ENCODE measurements at places on chromosomes 6 and 20. TPM values are rescaled to one million over a fixed set of nuclear protein-coding genes. Genes with fewer than 3 reads are reported as not detected.
A peak's percentile ranks its signal among the peaks of the same experiment; 100 is the strongest.

DNA sequence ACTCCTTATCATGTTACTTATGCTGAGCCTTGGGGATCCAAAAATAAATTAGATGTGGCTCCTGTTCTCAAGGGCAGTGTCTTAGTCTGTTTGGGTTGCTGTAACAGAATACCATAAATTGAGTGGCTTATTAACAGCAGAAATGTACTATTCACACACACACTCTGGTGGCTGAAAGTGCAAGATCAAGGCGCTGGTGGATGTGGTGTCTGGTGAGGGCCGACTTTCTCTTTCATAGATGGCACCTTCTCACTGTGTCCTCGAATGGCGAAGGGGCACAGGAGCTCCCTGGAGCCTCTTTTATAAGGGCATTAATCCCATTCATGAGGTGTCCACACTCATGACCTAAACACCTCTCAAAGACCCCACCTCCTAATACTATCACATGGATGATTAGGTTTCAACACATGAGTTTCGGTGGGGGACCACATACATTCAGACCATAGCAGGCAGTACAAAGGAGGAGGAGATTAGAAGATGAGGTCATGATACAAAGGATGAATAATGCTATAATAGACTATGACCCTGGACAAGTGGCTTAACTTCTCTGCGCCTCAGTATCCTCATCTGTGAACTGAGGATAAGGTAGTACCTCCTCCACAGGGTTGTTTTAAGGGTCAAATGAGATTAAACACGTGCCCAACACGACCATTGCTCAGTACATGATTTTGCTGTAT, 34.1 kb downstream of the RPP40 start:
- no peak for ATAC-seq

GRCh38 chr6:30885481-30885998, 1.2 kb downstream of the DDR1 start:
- no peak for ATAC-seq

DNA sequence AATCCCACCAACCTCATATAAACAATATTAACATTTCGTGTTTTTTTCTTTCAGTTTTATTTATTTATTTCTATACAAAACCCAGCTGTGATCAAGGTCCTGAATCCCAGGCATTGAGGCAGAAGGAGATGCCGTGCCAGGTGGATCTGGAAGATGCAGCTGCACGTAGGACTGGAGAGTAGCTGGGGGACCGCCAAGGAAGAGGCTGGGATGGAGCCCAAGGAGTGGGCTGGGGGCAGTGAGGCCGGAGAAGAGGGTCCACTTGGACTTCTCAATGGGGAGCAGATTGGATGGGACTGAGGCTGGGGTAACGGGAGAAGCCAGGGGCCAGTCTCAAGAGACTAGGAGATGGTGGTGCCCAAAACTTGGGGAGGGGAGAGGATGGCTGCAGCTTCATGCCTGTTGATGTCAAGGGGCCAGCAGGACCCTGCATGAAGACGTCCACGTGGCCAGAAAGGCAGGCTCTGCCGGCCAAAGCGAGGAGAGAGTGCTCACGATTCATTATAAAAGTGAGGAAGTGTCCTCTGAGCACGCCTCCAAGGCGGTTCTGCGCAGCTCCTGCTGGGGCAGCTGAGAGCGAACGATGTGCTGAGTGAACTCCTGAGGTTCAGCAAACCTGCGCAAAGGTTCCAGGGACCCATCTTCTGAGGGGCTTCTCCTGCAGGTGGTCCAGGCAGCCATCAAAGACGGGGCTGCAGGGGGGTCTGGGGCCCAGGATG, 110.3 kb downstream of the BMP7 start:
- ATAC-seq = no peak

GRCh38 chr20:49420811-49421295, 61.6 kb downstream of the KCNB1 start:
- ATAC-seq = no peak

GRCh38 chr6:38307740-38308139, 332.0 kb downstream of the BTBD9 start:
- ATAC-seq = no peak

- no peak for ATAC-seq
Measured at GRCh38 chr6:113719064-113719463, 138.1 kb upstream of the MARCKS start.

- ATAC-seq = no peak
Measured at GRCh38 chr6:140579918-140580317, 1205.5 kb upstream of the CITED2 start.

- no peak for ATAC-seq
Measured at GRCh38 chr6:167120583-167120903, 2.4 kb upstream of the CCR6 start.

GRCh38 chr6:167779993-167780655, 46.6 kb upstream of the AFDN start:
- no peak for ATAC-seq

GRCh38 chr6:48186746-48187145, 75.7 kb upstream of the PTCHD4 start:
- ATAC-seq = no peak

DNA sequence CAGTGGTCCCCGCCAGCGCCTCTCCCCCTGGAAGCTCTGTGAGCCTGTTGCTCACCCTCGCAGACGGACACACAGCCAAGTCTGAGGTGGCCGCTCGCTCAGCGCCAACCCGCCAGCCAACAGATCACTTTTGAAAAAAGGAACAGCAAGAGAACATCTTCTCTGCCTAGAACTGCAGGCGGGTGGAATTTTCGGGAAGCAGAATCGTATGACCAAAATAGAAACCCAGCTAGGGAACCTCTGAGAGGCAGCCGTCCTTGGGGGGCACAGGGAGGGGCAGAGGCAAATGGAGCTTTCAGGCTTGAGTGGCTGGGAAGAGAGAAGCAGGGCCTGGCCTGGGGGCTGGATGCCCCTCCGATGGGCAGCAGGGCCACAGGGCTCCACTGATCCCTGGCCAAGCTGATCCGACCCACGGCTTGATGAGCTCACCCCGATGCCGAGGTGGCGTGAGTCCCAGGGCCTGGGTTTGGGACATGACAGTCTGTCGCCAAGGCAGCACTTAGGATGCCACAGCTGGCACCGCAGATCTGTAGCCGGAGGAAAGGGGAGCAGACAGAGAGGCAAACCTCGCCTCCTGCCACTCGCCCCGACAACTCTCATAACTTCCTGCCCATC, 9.8 kb downstream of the NFATC2 start:
- ATAC-seq = no peak

DNA sequence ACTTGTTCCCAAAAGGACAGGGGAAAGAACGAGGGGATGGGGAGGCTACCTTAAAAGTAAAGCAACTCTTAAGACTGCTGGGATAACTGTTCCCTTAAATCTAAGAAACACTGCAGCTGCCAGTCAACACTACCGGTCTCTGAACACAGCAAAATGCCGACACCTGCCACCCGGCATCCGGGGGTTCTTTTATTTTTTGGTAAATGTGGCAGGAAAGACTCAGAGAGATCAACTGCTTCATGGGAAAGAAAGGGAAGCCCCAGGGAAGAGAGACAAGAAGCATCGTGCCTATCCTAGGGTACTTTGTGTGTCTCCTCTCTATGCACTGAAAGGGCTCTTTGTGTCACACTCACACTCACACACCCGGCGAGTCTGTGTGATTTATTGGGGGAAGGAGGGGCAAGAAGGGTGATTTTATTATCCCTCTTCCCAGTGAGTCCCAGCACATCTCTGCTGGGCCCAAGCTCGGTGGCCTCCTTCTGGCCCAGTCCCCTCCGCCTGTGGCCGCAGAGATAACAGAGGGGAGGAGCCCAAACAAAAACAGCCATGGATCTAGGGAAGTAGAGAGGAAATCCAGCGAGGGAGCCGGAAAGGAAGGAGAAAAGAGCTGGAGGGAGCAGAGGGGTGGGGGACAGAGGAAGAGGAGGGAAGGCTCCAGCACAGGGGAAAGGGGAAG, 1.4 kb downstream of the FYN start:
- ATAC-seq = peak; percentile 36

DNA sequence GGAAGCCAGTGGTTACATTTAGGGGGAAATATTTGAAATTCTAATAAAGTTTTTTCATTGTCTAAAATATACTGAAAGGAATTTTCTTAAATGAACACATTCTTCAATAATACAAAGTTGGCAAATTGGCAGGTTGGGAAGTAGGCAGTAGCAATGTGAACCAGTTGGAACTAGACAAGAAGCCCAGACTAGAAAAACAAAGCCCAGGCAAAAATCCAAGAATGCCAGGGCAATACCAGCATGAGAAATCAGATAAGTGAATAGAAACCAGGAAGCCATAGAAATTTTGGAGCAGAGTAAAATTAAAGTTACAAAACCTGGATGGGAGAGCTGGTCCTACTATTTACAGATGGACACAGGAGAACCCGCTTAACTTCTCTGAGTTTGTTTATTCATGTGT, 52.2 kb downstream of the TPBG start:
- no peak for ATAC-seq

GRCh38 chr6:118524686-118525085, 23.4 kb upstream of the PLN start:
- ATAC-seq = no peak

DNA sequence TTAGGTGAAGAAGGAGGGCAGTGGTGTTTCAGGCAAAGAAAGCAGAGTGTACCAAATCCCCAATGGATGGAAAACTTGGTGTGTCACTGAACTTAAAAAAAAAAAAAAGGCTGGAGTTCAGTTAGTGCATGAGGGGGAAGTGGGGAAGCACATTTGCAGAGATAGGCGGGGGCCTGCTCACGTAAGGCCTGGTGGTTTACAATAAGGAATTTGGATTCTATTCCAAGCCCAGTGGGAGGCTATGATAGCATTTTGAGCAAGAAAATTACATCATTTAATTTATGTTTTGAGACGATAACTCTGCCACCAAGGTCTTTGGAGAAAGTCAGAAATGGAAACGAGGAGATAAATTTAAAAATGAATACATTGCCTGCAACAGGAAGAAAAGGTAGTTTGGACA, 225.5 kb downstream of the EYA4 start:
- ATAC-seq = no peak

DNA sequence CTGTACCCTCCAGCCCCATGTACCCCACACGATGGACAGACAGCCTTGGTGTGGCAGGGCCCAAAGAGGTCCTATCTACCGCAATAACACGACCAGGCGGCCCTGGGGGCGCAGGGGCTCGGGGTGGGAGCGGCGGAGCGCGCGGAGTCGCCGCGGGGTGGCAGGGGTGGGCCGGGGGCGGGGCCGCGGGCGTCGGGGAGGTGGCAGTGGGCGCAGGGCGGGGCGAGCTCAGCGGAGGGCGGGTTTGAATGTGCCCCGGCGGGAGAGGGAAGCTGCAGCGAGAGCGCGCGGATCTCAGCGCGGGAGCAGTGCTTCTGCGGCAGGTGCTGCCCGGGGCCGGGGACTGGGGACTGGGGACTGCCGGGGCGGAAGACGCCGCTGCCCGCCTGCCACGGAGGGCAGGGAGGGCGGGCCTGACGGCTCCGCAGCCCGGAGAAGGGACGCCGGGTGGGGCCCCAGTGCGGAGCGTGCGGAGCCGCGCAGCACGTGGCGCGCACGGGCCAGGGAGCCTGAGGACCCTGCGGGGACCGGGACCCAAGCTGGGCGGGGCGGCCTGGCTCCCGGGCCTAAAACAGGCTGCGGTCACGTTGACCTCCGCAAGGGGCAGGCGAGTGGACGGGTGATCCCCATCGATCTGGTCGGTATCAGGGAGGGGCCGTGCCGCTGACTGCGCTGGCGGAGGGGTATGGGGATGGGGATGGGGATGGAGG, at the start of gene SLC29A1:
Gene SLC29A1 (plus strand): TSS at position 277 of the 710 bp plus-strand sequence. CDS start 3,719 bp downstream, outside the sequence.
- peak; percentile 63 for ATAC-seq

- peak; percentile 77 for ATAC-seq
Measured at GRCh38 chr20:561437-562231, 18.0 kb upstream of the CSNK2A1 start.

GRCh38 chr6:145372671-145373151, 362.6 kb downstream of the EPM2A start:
- peak; percentile 94 for ATAC-seq

Gene KCNS1
- total RNA-seq = 0.27 TPM

Gene KLC4
- total RNA-seq = 40.7 TPM

Gene HSPA12B
- total RNA-seq = 0.69 TPM

Gene BEND6
- 1.5 TPM for total RNA-seq

Gene LAMA5
- total RNA-seq = 54.9 TPM

Gene ENPP3
- total RNA-seq = not detected

Gene POPDC3
- 2.3 TPM for total RNA-seq

Gene ENPP5
- total RNA-seq = 5.1 TPM

Gene AP5S1
- total RNA-seq = 3.7 TPM

Gene HS3ST5
- 1.6 TPM for total RNA-seq

Gene PACRG
- not detected for total RNA-seq

Data from motor neuron (in vitro differentiated cells).